ENCODE measurements at places on chromosomes 5 and 9.

DNA sequence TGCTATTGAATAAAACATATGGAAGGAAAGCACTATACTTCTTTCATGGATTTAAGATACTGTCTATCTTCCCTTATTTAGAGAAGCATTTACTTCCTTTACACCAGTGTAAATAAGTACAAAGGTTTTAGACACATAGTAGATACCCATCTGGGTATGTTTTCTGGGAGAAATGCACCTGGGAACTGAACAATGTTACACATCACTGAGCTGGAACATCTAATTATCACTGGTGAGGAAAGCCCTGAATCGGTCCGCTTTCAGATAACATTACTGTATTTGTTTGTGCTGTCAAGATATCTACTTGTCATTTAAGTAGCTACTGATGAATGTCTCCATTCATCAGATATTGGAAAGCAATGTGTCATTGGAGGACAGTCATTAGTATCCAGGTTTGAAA, 964.7 kb upstream of the PTPRD start:
- DNase-seq, result no peak

- DNase-seq, result no peak
These were observed 549.1 kb upstream of the CCNG1 start for GRCh38 chr5:162888268-162888667.

DNA sequence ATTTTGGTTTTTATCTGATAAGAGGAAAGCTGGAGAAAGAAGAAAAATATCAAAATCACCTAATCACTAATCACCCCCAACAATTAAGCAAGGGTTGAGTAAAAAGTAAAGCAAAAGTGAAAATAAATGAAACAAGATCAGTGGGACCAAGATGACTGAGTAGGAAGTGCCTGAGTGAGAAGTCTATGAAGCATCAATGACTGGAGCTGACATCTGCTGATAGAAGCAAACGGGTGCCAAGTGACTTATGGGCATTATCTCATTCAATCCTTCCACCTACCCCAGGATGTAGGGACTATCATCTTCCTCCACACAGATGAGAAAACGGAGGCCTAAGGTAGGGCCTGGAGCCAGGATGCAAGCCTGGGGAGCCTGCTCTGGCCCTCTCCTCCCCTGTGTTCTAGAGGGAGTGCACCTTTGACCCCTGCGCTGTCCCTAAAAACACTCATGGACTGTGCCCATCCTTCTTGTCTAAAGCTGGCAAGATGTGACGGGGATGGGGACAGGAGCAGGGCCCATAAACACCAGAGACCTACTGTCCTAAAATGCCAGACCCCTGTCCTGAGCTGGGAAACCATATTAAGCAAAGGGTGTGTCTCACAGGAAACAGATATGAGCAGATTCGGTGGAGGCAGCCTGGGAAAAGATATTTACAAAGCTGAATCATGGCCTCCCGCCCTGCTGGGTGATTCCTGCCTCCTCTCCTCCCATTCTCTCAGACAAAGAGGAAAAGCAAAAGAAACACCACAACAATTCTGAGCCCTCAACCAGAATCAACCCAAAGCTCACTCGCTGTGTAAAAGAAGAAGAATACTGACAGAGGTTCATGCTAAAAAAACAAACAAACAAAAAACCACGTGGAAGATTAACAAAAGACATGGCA, 116.0 kb downstream of the AUH start:
- DNase-seq, result no peak

GRCh38 chr5:53963958-53964357, 346.4 kb downstream of the ARL15 start:
- no peak for DNase-seq

DNA sequence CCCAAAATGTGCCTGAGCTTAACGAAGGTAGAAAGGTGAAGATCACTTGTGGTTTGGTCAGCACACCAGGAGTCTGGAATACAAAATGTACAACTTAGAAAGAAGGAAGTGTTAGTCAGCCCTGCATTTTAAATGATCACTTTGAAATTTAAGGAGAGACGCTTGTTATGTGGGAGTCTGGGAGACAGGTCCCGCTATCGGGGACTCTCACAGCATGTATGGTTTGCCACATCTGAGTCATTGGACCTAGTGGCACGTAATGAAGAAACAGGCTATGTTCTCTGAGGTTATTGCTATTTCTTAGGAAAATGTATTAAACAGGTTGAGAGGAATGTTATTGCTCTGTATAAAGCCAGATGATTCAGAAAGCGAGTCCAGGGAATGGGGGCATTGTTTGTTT, 2362.5 kb upstream of the WWC1 start:
- DNase-seq, result no peak

GRCh38 chr5:134026521-134027287, 21.9 kb upstream of the VDAC1 start:
- DNase-seq, result no peak

Measured in cortex of kidney (tissue), 1 donor.